ENCODE measurements at places on chromosomes 7 and 10.
A peak's percentile ranks its signal among the peaks of the same experiment; 100 is the strongest.

- DNase-seq, result no peak
Observed at GRCh38 chr10:112687647-112688046, 240.6 kb downstream of the VTI1A start.

DNA sequence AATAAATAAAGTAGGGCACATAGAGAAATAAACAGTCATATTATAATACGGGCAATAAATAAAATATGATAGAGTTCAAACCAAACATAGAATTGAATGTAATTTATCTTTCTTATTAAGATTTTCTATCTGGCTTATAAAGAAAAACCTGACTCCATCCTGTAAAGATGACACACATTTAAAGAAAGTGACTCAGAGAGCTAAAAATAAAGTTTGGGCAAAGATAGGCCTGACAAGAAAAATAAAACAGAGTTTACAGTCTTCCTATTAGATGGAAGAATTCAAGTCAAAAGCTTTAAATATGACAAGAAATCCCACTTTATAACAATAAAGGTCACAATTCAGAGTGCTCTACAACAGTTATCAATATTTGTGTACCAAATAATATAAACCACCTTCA is 580.6 kb downstream of the PHTF2 start:
- DNase-seq, result no peak

DNA sequence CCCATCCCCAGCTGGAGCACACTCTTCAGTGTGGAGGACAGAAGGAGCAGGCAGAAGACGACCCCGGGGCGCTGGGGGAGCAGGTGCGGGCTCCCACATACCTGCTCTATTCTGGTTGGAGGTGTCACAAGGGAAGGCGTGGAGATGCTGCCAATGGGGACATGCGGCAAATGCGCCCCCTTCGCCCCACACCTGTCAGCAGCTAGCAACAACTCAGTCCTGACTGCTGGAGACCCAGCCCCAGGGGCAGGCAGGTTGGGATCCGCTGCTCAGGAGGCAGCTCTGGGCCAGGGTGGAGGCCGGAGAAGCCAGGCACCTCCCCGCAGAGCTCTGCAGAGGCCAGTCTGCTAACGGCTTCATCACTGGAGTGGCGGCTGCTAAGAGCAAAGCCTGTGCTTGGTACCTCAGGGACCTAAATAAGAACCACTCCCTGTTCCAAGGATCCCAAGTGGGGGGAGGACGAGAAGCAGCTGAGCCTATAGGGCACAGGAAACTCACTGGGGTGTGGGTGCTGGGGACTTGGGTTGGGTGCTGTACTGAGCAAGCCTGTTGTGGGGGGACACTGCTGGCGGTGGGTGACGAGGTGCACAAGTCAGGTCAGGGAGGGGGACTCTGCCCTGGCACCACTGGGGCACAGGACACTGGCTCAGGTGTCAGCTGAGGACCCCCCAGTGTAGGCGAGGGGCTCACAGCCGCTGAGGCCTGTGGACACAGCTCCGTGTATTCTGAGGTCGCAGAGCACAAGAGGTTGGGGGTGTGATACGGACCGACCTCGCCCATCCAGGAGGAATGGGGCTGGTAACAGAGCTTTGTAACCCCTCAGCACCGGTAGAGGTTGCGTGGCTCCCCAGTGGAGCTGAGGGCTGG is 19.2 kb upstream of the GPR146 start:
- DNase-seq, result no peak

DNA sequence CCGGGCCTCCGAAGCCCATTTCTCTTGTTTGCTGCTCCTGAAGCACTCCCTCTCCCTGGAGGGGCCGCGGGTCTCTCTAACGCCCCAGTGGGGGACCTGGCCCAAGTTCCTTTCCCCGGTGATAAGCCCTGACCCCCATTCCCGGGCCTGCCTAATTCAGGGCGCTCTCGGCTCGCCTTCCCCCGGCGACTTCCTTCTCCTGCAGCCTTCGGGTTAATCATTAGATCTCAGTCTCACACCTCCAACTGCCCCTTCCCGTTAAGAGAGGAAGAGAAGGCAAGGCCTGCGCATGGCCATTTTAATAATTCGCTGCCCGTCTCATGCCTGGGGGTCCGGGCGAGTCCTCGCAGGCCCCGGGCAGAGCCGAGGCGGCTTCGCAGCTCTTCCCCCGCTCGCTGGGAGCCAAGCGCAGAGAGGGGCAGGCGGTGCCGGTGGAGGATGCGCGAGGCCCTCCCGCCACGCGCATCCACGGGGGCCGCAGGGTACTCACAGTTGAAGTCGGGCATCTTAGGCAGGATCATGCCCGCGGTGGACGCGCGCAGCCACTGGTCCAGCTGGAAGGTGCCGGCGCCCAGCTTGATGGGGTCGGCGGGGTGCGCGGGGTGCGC is 1.2 kb downstream of the MNX1 start:
- no peak for DNase-seq

GRCh38 chr10:100072514-100072913 is 9.2 kb downstream of the CPN1 start:
- no peak for DNase-seq

DNA sequence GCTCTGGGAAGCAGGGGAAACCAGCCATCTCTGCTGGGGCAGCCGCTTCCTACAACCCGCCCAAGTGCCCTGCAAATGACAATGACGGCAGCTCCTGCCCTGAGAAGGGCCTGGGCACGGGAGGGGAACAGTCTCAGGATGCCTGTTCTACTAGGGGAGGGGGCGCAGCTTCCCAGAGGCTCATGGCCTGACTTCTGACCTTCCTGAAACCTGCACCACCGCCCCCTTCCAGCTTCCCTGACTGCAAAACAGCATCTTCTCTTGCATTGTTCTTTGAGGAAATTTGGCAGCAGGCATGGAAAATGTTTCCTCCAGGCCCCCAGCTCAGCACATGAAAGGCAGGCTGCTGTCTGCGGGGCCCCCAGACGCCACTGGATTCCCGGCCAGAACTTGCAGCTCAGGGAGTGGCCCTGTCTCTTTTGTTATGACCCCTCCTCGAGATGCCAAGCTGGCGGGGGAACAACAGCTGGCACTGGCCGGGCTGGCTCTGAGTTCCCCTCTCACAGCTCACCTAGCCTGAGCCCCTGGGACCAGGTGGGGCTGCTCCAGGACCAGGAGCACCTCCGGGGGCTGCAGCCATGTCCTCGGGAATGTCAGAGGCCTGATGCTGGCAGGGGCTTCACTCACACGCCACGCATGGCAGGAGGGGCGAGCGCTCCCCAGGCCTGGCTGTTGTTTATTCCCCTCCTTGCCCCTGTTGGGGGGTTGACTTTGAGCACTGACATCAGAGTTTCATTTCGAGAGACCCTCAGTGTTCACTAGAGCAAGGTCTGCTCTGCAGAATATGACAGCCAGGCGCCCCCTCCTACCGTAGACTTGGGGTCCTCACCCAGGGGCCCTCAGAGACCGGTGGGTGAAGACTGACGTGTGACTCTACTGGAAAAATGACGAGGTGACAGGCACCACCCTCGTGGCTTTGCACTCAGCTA is 62.7 kb downstream of the CALML3 start:
- DNase-seq, result no peak

- no peak for DNase-seq
Observed at GRCh38 chr10:51272555-51272954, 198.3 kb downstream of the PRKG1 start.

- DNase-seq, result peak; percentile 54
Observed at GRCh38 chr10:63664341-63664885, 143.2 kb downstream of the REEP3 start.

- DNase-seq, result peak; percentile 42
Observed at GRCh38 chr7:33986951-33987947, 81.9 kb downstream of the BMPER start.

DNA sequence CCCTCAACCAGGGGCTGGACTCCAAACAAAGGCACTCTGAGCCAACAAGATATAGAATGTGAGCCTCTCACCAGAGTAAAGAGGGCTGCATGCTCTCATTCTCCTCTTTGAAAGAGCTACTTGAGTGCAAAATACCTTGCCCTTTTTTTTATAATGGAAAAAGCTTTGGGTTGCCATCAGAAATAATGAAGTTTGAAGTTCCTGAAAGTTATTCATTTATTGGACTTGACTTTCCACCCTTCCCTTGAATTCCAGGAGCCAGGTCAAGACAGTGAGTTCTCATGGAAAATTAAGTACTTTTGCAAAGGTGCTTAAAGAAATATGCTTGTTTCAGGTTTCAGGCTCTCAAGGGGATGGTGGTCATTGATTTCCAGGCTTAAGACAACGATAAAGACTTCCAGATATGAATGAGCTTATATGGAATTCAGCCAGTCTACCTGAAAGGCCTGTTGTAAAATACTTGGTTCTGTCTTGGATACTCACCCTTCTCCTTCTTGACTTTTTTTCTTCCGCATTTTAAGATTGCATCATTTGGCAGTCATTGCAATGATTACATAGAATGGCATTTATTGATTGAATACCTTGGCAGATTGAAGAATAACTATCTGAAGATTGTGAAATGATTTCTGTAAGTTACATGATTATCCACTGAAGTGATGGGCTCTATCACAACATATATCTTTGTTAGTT is 696.4 kb downstream of the INHBA start:
- DNase-seq, result peak; percentile 70

- peak; percentile 7 for DNase-seq
Observed at GRCh38 chr7:3087243-3087755, 43.6 kb upstream of the CARD11 start.

DNA sequence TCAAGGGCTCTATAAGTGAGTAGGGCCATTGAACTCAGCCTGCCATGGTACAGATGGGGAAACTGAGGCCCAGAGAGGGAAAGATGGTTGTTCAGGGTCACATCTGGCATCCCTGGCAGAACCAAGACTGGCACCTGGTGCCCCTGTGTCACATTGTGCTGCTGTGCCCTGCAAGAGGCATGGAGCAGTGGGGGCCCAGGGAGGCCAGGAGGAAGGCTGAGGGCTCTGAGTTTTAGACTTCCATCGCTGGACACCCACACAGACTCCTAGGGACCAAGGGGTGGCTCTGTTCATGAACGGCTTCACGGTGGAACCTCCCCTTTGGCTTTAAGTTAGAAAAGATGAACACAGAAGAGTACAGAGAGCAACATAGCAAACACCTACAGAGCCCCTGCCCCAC is 66.7 kb upstream of the AQP1 start:
- no peak for DNase-seq

GRCh38 chr10:115996031-115996430 is 277.0 kb downstream of the GFRA1 start:
- DNase-seq, result no peak

DNA sequence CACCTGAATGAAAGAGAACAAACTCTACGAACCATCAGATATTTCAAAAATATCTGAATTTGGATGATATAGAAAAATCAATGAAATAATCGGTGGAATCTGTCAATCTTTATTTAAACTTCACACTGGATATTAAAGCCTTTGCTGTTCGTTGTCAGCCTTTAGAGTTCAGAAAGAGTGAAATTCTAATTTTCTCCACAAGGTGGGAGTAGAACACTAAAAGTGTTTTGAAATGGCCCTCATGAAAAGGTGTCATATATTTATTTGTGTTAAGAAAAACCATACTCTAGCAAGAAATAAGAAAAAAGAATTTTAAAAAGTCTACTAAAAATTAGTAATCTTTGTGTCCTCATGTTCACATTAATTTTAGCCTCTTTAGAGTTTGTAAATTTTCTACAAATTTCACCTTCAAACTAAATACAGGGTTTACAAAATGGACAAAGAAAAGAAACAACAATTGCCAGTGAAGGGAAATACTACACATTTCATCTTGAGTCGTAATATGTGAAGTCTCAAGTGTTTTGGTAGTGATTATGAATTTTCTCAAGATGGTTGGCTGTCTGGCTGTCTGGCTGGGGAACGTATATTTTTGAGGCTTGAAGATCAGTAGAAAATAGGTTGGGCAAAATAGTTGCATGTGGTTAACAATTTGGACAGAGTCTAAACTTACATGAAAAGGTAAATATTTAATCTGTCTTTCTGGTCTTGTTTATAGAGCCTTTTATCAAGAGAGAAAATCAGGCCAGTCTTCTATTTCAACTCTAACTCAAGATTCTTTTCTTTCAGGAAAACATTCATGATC is 43.7 kb downstream of the DNAJB9 start:
- peak; percentile 91 for DNase-seq

DNA sequence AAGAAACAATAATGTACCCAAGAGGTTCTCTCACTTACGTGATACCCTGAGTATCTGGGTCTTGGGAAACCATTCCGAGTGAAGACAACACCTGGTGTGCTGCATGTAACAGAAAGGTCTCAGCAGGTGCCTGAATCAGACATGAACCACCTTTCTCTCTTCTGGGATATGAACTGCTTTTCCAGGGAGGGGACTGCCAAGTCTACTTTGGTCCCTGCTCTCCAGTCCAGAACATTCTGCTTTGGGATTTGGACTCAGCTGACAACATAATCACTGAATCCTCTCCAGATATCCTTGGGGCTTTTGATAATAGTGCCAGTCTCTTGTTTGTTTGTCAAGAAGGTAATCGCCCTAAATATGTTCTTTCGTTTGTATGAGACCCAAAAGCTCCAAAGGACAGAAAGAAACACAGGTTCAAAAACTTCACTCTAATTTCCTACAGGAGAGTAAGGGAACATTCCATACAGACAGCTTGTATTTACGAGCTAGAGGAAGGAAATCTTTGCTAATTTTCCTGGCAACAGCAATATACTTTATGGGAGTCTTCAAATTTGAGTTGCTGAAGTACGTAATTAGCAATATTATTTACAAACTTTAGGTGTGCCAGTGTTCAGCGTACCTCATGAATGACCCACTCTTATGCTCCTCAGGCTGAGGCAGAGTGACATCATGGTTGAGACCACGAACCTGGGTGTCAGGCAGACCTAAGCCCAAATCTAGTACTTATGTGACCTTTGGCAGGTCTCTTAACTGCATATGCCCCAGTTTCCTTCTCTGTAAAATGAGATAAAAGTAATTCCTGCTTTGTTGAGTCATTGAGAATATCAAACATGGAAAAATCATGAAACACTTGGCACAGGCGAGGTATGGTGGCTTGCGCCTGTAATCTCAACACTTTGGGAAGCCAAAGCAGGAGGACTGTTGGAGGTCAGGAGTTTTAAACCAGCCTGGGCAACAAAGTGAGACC is 5.4 kb downstream of the ABLIM1 start:
- no peak for DNase-seq

DNA sequence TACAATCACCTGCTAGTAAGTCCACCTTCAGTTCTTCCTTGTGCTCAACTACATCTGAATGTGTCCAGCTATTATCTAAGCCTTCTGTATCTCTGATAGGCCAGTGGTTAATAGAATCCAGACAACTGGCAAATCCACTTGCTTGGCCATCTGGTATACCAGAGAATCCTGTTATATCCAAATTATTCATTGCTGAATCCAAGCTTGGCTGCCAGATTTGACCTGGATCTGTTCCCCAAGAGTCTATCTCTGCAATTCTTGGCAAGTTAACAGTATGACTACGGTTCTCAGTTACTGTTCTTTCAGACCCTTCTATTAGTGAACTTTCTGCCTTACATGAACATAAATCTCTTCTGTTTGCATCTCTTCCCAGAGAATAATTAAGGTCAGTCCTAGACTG is 154.6 kb upstream of the TARP start:
- no peak for DNase-seq

Measured in trophoblast cell (in vitro differentiated cells and primary cell).